Activated CD4-positive, alpha-beta memory T cell treated with anti-CD3 and anti-CD28 coated beads for 36 hours (primary cell): ENCODE measurements at places on chromosomes 16 and 17. TPM values are rescaled to one million over a fixed set of nuclear protein-coding genes. Genes with fewer than 3 reads are reported as not detected.
A peak's percentile ranks its signal among the peaks of the same experiment; 100 is the strongest.

DNA sequence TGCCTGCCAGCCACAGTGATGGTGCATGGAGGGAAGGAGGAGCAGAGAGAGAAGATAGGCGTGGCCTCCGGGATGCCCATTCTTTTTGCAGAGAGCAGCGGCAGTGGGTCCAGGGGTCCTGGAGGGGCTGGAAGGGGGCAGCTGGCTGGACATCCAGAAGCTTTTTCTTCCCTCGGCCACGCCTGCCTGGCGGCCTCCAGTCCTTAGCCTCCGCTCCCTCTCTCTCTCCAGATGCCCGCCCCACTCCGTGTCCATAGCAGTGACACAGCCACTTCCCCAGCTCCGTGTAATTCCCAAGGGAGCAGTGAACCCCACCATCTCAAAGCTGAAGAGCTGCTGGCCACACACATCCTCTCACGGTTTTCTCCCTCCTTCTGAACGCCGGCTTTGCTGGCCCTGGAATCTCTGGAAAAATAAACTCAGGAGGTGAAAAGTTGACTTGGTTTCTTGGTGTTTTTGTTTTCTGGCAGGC lies 26.3 kb upstream of the CDC42EP4 start:
- DNase-seq = no peak

DNA sequence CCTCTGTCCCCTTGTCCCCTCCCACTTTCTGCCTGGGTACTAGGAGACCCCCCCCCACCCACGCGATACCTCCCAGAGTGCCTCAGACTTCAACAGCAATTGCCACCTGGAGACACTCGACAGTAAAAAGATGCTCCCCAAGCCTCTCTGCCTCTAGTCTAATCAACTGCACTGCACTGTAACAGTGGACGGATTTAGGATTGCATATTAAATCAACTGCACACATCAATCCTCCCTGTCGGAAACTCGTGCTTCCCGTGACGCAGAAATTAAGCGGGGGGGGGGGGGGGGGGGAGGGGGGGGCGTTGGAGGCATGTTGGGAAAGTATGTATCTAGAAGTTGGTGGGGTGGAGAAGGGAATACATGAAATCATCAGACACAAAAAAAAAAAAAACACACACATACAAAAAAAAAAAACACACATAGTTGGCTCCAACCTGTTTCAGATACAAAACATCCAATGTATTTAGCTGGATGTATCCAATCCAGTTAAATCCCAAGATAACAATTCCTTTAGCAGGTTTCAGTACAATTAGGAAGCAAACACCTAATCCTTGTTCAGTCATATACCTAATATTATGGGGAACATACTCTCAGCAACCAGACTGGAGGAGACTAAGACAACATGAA lies 29.7 kb downstream of the FAM222B start:
- DNase-seq = no peak

GRCh38 chr17:36602924-36603384 lies 1.6 kb downstream of the MRM1 start:
- DNase-seq = peak; percentile 82

The TM4SF5 gene
- not detected for total RNA-seq
